NCI-H226 (cell line): ENCODE measurements at places on chromosomes 5 and 9.
A peak's percentile ranks its signal among the peaks of the same experiment; 100 is the strongest.

DNA sequence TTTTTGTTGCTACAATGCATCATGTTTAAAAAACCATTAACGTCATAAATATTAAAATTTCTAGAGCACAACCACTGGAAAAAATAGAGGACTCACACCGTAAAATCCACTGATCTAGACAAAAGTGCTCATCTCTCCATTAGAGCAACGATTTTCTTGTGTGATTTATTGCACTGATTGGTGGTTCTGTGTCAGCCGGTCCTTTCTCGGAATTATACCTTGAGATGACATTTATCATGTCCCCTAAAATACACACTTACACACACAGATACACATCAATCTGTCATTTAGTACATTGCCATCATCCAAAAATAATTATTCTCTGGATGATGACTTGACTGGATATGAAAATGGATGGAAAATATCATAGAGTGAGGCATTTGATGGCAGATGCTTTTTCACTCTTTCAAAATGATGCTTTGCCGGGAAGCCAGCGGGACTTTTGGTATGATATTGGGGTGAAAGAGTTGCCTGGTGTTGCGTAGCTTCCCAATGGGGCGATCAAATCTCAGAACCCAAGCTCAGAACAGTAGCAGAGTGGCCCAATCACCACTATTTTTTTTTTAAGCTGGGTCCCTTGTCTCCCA lies 226.6 kb downstream of the GAS1 start:
- no peak for DNase-seq

GRCh38 chr9:88772575-88772974 lies 218.7 kb upstream of the S1PR3 start:
- no peak for DNase-seq

DNA sequence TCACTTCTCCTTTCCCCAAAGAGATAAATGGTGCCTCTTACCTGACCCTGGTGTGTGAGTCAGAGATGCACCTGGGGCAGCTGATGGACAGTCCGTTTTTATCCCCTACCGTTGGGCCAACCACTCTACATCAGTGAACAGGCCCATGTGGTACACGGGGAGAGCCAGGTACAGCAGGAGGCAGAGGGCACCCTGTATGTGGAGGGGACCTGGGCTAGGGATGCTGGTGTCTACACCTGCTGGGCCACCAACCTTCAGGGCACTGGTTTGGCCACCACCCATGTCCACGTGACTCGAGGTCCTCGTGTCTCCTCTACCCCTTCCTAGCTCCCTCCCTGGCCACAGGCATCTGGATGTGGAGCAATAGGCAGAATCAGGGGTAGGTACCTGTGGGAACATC lies 22.7 kb upstream of the ANXA6 start:
- DNase-seq: no peak

- no peak for DNase-seq
Measured at GRCh38 chr9:92292338-92293074, 991 bp downstream of the IARS1 start.

DNA sequence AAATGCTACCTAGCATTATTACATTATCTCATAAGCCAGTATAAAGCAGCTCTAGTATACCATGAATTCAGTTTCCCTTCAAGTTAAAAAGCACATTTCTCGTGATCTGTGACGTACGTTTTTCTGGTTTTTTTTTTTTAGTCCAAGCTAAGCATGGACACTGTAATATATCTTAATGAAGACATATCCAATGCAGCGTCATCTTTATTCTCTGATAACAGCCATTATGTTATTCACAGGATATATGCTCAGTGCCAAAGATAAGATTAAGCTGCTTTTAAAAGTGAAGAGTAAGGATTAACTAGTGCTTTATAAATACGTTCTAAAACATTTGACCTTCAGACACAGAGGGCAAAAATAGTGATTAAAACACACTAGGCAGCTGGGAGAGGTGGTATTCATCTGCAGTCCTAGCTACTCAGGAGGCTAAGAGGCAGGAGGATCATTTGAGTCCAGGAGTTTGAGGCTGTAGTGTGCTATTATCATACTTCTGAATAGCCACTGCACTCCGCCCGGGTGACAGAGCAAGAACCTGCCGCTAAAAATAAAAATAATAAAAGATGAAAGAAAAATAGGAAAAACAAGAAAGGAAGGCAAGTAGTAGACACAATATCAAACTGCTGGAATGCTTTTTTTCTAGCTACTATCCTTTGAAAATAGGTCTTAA lies 7.7 kb downstream of the CSNK1A1 start:
- no peak for DNase-seq

- DNase-seq: no peak
Measured at GRCh38 chr5:163567811-163568210, 62.4 kb downstream of the MAT2B start.

GRCh38 chr5:14187660-14188059 lies 44.5 kb downstream of the TRIO start:
- DNase-seq: no peak

- no peak for DNase-seq
Measured at GRCh38 chr5:104347119-104347708, 784.6 kb upstream of the NUDT12 start.

GRCh38 chr5:86546582-86546981 lies 71.2 kb upstream of the COX7C start:
- no peak for DNase-seq

GRCh38 chr5:138641547-138642298 lies 66.5 kb upstream of the HSPA9 start:
- DNase-seq: peak; percentile 12

GRCh38 chr5:17907094-17907493 lies 272.8 kb downstream of the TAF11L14 start:
- DNase-seq: no peak

DNA sequence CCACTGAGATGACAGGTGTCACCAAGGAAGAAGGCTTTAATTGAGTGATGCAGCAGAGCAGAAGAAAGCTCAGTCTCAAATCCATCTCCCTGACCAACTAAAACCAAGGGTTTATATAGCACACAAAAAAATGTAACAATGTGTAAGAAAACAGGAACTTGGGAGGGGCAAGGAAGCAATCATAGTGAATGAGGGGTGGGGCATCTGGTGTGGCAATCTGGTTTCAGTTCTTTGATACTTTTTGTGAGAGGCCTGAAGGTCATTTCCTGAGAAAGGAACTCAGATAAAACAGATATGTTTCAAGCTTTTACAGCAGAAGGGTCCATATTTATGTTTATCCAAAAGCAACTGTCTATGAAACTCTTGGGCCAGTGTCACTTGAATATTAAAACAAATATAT lies 19.7 kb downstream of the CD180 start:
- DNase-seq: no peak

GRCh38 chr9:16001856-16002255 lies 449.0 kb downstream of the CCDC171 start:
- peak; percentile 23 for DNase-seq

DNA sequence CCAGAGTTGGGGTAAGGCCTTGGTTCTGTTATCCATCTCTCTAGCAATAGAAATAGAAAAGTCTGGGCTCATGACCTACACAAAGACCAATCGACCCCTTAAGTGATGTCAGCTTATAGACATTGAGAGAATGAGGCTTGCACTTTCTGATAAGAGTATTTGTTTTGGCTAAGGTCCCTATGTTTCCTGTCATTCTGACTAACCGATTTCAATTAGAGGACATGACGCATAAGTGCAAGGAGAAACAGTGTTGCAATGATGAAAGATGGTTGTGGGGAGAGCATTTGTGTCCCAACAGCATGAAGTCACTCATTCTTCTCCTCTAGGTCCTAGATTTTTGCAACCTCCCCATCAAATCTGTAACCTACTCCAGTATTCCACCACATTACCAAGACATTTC lies 255.1 kb downstream of the MAT2B start:
- DNase-seq: peak; percentile 80

DNA sequence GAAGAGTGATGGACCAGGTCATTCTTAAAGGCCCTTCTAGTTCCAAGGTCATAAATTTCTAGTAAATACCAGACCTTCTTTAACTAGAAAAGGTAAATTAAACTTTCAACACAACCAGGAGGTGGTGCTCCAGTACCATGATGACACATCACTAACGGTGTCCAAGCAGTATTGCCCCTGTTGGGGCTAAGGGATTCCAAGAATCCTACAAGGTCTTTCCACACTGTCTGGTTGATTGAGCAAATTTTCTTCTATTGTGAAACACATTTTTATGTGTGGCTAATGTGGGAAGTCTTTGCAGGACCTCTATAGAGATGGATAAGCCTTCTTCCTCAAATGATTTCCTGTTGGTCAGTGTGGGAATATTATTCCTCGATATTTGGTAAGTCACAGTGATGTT lies 459.6 kb upstream of the PAPPA start:
- peak; percentile 81 for DNase-seq

GRCh38 chr9:38278457-38278856 lies 114.0 kb upstream of the ALDH1B1 start:
- no peak for DNase-seq

GRCh38 chr9:133127340-133127981 lies 6.4 kb upstream of the RALGDS start:
- DNase-seq: no peak

DNA sequence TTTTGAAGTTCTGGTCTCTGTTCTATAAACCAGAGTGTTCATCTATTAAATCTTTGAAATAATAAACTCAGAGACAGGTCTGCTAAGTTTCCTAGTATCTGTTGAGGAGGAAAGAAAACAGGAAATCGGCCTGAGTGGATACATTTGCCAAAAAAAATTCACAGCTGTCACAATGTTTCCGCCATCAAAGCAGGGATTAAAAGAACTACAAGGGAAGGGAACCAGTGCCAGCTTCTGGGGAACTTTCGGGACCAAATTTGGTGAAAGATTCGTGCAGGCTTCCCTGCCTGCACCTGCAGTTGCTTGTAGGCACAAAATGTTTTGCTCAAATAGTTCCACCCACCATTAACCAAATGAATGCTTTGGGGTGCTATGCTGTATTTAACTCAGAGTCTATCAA lies 267.5 kb downstream of the MSX2 start:
- DNase-seq: no peak

GRCh38 chr5:111422747-111423720 lies 89.3 kb downstream of the STARD4 start:
- no peak for DNase-seq

DNA sequence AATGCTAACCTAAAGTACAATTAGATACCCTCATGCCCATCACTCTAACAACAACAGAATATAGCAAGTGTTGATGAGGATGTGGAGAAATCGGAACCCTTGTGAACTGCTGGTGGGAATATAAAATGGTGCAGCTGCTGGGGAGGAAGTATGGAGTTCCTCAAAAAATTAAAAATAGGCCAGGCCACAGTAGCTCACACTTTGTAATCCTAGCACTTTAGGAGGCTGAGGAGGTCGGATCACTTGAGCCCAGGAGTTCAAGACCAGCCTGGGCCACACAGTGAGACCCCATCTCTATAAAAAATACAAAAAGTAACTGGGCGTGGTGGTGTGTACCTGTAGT lies 18.0 kb upstream of the MRNIP start:
- no peak for DNase-seq

- no peak for DNase-seq
Measured at GRCh38 chr9:100150214-100150613, 51.2 kb downstream of the INVS start.

DNA sequence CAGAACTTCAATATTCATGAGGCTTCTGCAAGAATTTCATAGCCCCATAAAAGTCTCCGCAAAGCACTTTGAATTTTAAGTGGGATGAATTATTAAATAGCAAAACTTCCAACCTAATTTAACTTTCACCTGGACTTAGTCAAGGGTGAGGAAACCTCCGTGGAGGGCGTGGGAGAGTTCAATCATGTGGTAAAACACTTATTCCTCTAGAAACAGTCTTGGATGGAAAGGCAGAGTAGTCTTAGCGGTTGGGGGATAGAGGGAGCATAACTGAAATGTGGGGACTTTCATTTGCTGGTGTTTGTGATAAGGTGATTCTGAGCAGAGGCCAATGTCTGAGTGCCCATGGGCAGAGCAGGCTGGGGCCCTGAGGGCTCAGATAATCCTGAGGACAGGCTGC lies 241.9 kb downstream of the IRX1 start:
- DNase-seq: no peak

DNA sequence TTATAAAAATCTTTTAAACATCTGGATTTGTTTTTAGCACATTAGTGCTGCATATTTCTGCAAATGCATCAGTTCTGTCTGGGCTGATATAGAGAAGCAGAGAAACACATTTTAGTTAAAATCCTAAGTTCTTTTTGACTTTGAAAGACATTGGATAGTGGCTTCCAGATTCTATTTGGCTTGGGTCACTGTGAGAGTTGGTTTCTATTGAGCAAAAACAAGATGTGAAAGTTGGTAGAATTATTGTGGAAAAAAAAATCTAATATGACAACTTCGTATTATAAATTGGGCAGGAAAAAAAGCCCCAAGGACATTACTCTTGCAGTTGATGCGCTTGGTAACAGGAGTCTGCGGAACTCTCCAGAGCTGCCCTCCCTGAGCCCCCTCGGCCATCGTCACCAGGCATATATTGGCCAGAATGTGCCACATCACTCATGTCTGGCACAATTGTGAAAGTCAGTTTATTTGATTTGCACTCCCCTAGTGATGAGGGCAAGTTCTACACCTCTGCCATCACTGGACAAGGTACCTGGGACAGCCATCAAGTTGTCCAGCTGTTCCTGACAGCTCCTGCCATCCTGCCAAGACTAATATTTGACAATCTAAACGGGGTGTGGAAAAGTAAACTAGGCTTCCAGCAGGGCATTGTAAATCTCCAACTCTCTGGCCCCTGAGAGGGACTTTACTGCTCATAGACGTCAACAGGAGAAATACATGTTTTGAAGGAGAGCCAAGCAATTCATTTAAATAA lies 334.5 kb downstream of the TENT4A start:
- no peak for DNase-seq

- DNase-seq: no peak
Measured at GRCh38 chr5:105968981-105969380, 1701.8 kb downstream of the EFNA5 start.

- no peak for DNase-seq
Measured at GRCh38 chr5:90994796-90995195, 388.3 kb downstream of the ARRDC3 start.

DNA sequence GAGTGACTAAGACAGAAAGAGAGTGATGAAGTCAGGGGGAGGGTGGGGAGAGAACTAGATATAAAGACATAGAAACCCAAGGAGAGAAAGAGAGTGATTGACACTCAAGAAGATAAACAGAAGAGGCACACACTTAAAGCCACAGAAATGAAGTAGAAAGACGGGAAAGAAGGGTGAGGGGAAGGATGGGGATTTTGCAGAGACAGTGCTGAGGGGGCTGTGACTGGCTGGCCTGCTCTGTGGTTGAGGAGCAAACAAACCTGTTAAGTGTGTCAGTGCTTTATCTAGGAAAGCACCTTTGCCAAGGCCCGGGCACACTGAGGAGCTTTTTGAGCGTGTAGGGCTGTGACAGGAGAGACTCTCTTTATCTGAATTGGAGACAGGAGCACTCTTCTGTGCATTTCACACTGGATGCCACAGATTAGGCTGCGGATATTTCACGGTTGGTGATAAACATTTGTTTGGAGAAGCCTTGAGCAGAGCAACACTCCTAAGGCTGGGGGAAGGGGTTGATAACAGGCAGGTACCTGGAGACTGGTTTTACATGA lies 109.1 kb downstream of the DOCK2 start:
- DNase-seq: no peak

DNA sequence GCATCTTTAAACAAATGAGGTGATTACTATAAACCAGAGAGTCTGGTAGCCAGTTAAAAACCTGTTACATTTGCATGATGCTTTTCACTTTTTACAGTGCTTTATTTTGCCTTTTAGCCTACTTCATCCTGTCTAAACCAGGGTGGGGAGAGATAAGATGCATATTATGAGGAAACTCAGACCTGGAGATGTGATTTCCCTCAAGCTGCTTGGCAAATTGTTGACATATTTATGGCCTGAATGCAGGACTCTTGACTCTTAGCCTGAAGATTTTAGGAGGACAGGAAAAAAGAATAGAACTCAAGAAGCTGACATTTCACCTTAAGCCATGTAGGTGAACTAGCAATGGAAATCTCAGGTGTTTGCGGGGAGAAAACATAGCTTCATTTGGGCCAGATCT lies 202.8 kb downstream of the NMUR2 start:
- DNase-seq: no peak
